ENCODE measurements at places on chromosomes 4 and X.

- DNase-seq = peak; percentile 43
Measured at GRCh38 chrX:134936542-134936941, 54.2 kb upstream of the SMIM10 start.

DNA sequence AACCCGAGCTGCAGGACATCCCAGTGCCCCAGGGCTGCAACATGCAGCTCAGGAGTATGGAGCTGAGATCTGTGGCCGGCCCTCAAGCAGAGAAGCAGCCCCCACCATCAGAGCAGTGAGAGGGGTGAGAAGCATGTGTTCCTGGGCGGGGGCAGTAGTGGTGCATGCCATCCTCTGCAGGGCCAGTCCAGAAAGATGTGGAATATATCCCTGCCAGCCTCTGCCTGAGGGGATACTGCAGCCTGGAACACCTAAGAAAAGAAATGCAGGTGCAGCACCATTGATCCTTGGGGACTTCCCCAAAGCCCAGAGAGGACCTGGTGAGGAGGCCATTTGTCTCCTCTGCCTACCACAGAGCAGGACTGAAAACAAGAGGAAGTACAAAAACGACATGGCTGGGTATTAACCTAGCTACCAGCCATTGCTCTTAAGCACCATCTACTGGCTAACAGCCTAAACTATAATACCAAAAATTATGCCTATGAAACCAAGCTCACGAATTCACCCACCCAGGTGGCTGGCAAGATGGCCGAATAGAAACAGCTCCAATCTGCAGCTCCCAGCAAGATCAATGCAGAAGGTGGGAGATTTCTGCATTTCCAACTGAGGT, 158.8 kb downstream of the ADGRA3 start:
- DNase-seq = peak; percentile 46

- no peak for DNase-seq
Measured at GRCh38 chr4:45346816-45347435, 620.6 kb upstream of the GNPDA2 start.

DNA sequence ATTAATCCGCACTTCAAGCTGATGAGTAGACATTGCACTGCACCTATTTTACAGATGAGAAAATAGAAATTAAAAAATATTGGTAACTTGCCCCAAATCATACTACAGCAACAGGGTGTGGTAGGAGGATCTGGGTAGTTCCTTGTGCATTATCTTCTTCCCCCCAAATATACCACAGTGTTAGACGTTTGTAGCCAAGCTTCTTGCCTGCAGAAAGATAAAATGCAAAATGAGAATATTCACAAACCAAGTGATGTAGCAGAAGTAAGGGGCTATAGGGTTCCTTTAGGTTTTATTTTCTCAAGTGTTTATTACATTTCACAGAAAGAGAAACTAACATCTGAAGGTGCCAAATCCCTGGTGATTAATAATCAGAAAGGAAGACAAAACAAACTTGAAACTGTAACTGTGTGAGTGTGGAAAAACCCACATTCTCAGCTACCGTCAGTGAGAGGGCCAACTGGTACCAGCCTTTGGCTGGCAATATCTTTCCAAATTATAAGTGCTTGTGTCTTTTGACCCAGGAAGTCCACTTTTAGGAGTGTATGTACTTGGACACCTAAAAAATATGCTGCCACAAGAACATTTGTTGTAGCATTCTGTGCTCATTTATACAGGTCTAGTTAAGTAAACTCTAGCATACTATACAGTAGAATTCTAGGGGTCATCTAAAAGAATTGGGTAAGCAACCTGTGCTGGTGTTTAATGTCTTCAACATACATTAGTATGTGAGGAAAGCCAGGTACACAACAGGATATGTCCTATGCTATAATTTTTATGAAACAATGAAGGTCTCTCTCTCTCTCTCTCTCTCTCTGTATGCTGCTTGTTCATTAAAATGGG, 6.7 kb upstream of the CD38 start:
- no peak for DNase-seq

GRCh38 chr4:163818673-163819072, 324.2 kb downstream of the TMA16 start:
- no peak for DNase-seq

GRCh38 chrX:9767375-9767774, 1.7 kb upstream of the GPR143 start:
- DNase-seq = peak; percentile 6

- no peak for DNase-seq
Measured at GRCh38 chr4:42460043-42460442, 62.8 kb downstream of the SHISA3 start.

GRCh38 chrX:111131572-111131971, 35.6 kb downstream of the PAK3 start:
- no peak for DNase-seq

DNA sequence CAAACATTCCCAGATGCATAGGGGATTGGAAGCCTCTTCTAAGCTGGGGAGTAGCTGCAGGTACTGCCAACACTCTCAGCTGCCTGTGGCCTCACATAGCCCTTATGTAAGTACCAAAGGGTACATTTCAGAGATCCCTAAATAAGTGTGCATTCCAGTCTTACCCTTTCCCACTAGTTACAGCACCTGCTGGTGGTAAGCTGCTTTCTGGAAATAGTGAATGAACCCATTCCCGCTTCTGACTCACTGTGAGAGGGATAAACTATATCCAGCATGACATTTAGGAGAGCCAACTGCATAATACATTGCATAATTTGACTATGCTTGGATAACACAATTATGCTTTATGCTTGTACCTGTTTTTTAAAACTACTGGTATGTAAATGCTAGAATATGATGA, 149.0 kb downstream of the FAM13A start:
- peak; percentile 90 for DNase-seq

GRCh38 chrX:71667328-71668247, at the start of gene LOC101059915:
Gene LOC101059915, plus strand, starts transcription at chrX:71667546.
- no peak for DNase-seq

GRCh38 chrX:23911126-23911835, 3.5 kb downstream of the CXorf58 start:
- no peak for DNase-seq

DNA sequence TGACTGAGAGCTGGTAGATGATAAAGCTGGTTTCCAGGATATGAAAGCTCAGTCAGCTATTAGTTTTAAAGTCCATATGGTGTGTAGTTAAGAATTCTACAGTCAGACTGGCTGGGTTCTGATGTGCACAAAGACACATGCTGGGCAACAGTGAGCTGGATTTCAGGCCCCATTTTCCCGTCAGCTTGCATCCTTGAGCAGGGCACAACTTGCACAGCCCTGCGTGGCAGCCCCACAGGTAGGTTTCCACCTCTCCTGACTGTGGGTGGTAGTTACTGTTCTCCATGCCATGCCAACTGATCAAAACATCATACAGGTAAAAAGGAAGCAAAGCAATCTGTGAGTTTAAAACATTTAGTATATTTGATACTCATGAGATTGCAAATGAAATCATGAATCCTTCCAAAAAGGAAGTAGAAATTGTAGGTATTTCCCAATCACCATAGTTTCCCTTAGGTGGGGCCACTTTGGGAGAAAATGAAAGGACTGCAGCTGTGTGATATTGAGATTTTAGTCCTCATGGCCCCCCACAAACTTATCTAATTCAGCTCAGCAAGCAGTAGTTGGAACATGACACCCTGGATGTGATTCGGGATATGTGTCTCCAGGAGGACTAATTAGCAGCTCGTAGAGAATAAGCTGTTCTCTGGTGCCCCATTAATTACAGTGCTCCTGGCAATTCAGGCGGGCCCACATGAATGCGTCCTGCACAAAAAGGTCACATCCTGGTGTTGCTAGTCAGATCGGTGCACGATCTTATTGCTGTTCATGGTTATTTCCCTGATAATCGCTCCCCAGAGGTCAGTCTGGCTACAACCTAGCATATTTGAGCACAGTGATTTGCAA, 42.4 kb upstream of the NOCT start:
- DNase-seq = no peak

- DNase-seq = no peak
Measured at GRCh38 chrX:121256647-121257046, 209.2 kb downstream of the GLUD2 start.

DNA sequence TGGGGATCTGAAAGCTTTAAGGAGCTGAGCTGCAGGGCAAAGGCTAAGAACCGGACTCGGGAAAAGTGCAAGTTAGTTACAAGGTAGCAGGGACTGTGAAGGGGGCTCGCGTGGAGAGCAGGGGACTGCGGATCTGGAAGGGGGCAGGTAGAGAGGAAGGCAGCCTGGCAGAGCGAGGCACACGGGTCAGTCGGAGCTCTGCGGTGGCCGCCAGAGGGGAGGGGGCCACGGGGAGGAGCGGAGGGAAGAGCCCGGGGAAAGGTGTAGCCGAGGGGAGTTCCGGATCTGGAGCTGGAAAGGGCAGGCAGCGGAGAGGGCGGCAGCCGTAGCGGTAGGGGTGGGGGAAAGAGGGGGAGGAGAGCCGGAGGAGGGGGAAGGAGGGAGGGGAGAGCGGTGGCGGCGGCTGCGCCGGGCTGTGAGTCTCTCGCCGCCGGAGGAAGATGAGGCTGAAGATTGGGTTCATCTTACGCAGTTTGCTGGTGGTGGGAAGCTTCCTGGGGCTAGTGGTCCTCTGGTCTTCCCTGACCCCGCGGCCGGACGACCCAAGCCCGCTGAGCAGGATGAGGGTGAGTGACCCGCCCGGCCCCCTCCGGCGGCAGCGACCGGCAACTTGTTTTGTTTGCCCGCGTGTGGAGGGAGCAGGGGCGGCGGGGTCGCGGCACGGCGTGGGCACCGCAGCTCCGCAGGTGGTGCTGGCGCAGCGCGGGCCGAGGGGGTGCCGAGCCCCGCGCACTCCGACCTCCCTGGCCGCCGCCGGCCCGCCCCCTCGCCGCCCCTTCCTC, at the start of gene GALNT7:
Gene GALNT7, plus strand, starts transcription at position 416 of the 782 bp plus-strand sequence. Its CDS starts 25 bp downstream, at position 441.
- peak; percentile 77 for DNase-seq

Data from myocyte (in vitro differentiated cells).